ENCODE measurements at places on chromosomes 12 and 14.

DNA sequence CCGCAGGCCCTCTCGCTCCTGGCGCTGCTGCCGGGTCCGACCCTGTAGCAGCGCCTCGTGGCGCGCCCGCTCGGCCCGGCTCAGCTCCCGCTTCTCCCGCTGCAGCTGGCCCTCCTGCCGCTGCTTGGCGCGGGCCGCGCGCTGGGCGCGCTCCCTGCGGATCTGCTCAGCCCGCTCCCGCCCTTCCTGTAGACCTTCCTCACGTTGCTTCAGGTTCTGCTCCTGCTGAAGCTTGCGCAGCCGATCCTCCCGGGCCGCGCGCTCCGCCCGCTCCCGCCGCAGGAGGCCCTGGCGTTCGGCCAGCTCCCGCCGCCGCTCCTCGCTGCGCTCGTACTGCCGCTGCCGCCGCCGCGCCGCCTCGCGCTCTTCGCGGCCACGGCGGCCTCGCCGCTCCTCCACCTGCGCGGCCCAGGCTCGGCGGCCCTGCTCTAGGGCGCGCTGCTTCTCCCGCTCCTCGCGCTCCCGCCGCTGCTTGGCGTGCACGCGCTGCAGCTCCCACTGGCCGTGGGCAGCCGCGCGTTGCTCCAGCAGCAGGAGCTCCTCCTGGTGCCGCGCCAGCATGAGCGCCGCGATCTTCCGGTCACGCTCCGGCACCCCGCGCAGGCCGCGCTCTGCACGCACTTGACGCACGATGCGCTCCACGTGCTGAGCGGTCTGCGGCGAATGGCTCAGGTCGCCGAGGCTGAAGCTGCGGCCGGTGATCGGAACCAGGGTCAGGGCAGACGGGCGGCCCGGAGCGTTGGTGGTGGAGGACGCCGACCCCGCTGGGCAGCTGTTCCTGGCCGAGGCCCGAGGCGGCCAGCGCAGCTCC lies 2.4 kb downstream of the CCDC177 start:
- DNase-seq = peak; percentile 68

DNA sequence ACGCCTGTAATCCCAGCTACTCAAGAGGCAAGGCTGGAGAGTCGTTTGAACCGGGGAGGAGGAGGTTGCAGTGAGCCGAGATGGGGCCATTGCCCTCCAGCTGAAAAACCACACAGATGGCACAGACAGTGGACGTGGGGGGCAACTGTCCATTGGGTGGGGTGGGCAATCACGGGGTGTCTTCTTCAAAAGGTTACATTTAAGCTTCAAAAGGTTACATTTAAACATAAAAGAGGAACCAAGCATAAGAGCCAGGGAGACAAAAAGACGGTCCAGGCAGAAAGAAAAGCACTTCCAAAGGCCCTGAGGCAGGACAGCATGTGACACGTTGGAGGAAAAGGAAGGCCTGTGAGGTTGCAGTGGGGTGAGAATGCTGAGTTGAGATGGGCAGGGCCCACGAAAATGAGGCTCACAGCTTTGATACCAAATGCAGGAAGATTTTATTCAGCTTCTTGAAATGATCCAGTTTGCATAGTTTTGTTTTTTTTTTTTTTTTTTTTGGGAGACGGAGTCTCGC lies 10.7 kb downstream of the SCARB1 start:
- DNase-seq = no peak

- DNase-seq = no peak
Measured at GRCh38 chr12:19227880-19228210, 98.3 kb downstream of the PLEKHA5 start.

- no peak for DNase-seq
Measured at GRCh38 chr12:28171356-28172060, 18.7 kb upstream of the CCDC91 start.

All from HEK293T (cell line).